ENCODE measurements at places on chromosomes 6 and 20.
A peak's percentile ranks its signal among the peaks of the same experiment; 100 is the strongest.

- DNase-seq = no peak
Observed at GRCh38 chr20:9594284-9594875, 80.0 kb downstream of the LAMP5 start.

DNA sequence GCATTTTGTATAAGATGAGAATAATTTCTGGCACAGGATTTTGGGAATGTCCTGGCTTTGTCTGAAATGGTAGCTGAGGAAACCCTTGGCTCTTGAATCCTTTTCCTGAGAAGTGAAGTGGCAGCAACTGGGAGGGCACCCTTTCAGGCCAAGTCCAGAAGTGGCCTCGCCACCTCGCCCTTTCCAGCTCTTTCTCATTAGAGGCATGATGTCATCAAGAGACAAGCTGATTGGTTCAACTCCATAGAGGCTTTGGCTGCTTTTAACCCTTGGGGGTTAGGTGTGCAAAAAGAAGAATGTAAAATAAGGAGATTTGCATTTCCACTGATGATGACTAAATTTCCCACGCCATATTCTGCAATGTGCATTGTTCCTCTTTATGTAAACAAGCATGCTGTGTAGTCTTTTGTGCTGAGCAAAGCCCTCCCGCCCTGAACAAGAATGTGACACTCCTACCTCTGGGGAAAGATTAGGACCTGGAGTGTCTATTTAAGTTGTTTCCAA lies 116.5 kb downstream of the TCP11 start:
- DNase-seq = peak; percentile 32

DNA sequence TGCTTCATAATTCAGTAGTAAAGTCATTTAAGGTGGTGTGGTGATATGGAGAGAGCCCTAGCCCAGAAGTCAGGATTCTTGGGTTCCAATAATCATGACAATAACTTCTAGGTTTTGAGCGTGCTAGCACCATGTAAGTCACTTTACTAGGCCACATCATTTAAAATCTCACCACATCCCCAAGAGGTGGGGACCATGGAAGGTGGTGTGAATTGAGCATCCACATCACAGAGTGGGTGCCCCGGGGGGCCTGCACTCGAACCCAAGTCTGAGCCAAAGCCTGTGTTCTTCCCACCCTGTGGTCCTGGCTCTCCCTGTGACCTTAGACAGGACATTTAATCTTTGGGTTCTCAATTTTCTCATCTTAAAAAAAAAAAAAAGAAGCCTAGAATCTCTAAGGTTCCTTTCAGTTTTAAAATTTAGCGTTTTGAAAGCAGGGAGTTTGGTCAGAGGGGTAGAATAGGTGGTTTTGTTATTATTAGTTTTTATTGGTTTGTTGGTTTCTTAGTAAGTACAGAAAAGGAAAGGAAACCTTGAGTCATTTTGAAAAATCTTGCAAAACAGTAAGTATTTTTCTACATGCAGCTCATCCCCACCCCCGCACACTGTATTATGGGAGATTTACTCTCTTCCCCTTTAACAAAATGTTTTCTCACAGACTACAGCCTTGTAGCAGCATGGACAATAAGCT lies 26.4 kb downstream of the ARMC2 start:
- DNase-seq = no peak

DNA sequence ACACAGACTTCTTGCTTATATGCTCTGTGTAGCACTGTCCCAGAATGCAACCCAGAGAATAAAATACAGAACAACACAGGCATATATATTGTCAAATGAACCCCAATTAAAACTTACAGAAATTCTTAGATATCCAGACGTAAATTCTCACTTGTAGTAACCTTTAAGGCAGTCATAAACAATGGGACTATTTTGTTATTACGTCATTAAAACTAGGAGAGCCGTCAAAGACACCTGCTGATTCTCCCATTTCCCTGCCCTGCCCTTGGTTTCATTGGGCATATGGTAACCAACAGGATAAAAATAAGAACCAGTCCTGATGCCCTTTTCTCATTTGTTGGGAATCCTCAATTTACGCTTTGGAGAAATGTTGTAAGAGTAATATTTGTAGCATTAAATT lies 871.3 kb upstream of the EYS start:
- no peak for DNase-seq
